ENCODE measurements at places on chromosomes 13 and 19. TPM values are rescaled to one million over a fixed set of nuclear protein-coding genes. Genes with fewer than 3 reads are reported as not detected.
A peak's percentile ranks its signal among the peaks of the same experiment; 100 is the strongest.

The SIGLEC12 gene
- not detected for total RNA-seq

The FCAR gene
- total RNA-seq: not detected

The TMEM272 gene
- not detected for total RNA-seq

The SHISA2 gene
- total RNA-seq: 1.8 TPM

The LGALS4 gene
- total RNA-seq: not detected

The ZNF577 gene
- 3.0 TPM for total RNA-seq

The ZNF546 gene
- 4.9 TPM for total RNA-seq

The VSTM2B gene
- not detected for total RNA-seq

The GNA15 gene
- 0.13 TPM for total RNA-seq

The GPC6 gene
- total RNA-seq: under 0.01 TPM

The PODNL1 gene
- 0.25 TPM for total RNA-seq

The MAST1 gene
- 1.1 TPM for total RNA-seq

The ZNF578 gene
- 0.64 TPM for total RNA-seq

The SIGLECL1 gene
- total RNA-seq: not detected

The CEACAM16 gene
- not detected for total RNA-seq

The FFAR2 gene
- not detected for total RNA-seq

The CEACAM19 gene
- total RNA-seq: 1.1 TPM

The IGSF23 gene
- total RNA-seq: 0.13 TPM

- no peak for DNase-seq
These were observed 140.0 kb downstream of the IRS2 start for GRCh38 chr13:109646423-109646822.

DNA sequence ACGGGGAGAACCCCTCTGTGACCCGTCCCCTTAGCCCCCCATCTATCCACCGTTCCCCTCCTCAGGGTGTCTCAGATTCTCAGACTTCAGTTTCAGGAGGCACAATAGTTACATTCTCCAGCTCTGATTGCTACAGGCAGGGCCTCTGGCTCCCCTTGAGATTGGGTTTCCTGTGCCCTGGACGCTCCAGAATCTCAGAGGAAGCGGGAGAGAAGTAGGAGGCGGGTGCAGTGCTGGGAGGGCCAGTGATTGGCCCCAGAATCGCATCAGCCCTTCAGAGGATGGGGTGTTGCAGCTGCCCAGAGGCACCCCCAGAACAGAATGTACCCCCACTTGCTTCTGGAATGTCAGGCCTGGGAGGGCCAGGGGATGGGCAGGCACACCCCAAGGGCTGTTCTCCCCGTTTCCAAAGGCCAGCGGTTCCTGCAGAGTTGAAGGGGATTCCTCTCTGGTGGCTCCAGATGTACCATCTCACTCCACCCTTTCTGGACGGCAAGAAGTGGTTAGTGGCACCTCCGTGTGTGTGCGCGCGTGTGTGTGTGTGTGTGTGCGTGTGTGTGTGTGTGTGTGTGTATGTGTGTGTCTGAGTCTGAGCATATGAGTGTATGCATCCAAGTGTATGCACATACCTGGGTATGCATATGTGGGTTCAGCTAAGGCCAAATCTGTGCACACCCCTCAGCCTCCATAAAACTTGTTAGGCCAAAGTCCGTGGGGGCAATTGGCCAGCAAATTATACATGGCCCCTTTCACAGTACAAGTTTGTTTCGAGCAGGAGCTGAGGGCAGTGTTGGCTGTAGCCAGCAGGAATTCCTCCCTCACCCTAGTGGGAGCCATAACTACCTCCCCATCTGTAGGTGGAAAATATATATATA is 35.5 kb downstream of the LYL1 start:
- no peak for DNase-seq

GRCh38 chr13:30742901-30743300 is 7.6 kb downstream of the ALOX5AP start:
- no peak for DNase-seq

- no peak for DNase-seq
These were observed 11.7 kb downstream of the KCTD12 start for GRCh38 chr13:76874479-76874878.

- no peak for DNase-seq
These were observed 11.2 kb downstream of the WDFY2 start for GRCh38 chr13:51595416-51595815.

- no peak for DNase-seq
These were observed 16.8 kb upstream of the IGSF23 start for GRCh38 chr19:44596428-44597130.

- DNase-seq: peak; percentile 89
These were observed 16.9 kb upstream of the BTBD2 start for GRCh38 chr19:2032296-2032941.

- peak; percentile 100 for DNase-seq
These were observed 533 bp upstream of the AP2A1 start for GRCh38 chr19:49766007-49766929.

- DNase-seq: no peak
These were observed 8.6 kb downstream of the EFNB2 start for GRCh38 chr13:106526738-106527444.

- no peak for DNase-seq
These were observed 20.0 kb upstream of the ZSCAN18 start for GRCh38 chr19:58117841-58118575.

GRCh38 chr19:35935911-35936737 is at the start of gene LRFN3:
LRFN3 (plus strand) TSS chr19:35936374; CDS start chr19:35939426, 3,052 bp downstream.
- peak; percentile 78 for DNase-seq

DNA sequence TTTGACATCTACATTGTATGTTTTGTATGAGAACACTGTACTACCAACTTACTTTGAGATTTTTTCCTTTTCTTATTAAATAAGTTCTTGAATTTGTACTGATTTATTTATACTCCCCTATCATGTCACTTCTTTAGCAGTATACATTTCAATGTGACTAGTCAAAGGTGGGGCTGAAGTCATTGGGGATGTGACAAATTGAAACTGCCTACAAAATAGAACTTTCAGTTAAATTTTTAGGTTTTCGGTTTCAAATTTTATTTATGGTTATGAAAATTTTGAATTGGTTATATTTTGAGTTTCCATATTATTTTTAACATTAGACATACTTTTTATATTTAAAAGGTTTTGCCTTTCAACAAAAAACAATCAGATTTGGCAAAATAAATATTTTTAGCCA is 221.6 kb downstream of the NBEA start:
- no peak for DNase-seq

GRCh38 chr13:75217949-75218348 is 264.0 kb downstream of the TBC1D4 start:
- no peak for DNase-seq

DNA sequence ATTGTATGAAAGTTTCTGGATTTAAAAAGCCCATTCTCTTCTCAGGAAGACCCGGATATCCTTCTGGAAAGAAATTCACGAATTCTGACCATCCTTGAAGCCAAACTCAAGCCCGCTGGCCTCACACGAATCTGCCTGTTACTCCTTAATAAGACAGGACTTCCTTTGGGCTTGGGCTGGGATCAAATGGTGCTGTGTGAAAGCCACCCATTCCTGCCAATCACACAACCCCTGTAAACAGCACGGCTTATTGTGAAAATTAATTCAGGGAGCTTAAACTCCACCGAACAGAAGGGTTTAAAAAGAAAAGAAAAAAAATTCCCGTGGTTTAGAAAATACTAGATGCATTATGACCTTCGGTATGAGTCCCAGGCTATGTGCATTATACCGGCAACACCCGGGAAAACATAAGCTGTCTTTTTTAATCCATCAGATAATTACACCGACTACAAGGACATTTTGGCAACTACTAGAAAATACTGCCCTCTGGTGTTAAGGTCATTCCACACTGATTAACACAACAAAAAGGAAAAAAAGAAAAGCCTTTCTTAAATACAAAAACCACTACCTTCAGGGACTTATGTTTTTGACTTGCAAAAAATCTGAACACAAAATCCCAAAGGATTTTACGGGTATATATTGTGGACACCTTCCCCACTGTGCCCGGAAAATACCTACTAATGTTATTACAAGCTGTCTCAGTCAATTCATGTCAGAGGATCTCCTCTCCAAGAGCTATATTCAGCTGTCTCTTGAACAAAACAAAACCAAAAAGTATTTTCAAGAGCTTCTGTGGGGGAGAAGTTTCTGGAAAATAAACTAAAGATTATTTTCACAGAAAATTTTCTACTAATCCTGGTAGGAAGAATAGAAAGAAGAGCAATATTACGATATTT is 76.0 kb upstream of the LSM14A start:
- DNase-seq: peak; percentile 39

DNA sequence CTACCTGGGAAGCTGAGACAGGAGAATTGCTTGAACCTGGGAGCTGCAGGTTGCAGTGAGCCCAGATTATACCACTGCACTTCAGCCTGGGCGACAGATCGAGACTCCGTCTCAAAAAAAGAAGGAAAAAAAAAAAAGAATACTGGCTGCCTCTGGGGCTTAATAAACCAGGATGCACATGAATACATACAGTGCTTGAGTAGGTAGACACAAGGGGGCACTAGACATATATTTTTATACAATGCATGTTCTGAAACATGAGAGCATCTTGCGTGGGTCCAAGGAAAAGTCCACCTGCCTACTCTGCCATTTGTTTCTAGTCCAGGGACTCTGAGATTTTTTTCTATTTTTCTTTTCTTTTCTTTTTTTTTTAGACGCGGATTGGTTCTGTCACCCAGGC is 31.2 kb downstream of the KEAP1 start:
- DNase-seq: peak; percentile 52

DNA sequence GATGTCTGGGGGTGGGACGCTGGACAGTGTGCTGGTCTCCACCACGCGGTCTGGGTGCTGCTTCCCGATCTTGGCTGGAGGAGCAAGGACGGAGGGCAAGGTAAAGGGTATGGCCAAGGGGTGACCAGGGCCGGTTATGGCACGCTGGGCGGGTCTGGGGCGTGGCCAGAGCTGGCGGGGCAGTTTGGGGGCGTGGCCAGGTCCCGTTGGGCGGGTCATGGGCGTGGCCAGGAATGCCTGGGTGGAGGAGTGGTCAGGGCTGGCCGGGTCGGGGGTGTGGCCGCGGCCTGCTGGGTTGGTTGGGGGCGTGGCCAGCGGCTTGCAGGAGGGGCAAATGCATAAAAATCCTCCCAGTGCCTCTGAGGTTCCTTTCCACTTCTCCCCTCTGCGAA is 19.2 kb downstream of the GPX4 start:
- peak; percentile 43 for DNase-seq

DNA sequence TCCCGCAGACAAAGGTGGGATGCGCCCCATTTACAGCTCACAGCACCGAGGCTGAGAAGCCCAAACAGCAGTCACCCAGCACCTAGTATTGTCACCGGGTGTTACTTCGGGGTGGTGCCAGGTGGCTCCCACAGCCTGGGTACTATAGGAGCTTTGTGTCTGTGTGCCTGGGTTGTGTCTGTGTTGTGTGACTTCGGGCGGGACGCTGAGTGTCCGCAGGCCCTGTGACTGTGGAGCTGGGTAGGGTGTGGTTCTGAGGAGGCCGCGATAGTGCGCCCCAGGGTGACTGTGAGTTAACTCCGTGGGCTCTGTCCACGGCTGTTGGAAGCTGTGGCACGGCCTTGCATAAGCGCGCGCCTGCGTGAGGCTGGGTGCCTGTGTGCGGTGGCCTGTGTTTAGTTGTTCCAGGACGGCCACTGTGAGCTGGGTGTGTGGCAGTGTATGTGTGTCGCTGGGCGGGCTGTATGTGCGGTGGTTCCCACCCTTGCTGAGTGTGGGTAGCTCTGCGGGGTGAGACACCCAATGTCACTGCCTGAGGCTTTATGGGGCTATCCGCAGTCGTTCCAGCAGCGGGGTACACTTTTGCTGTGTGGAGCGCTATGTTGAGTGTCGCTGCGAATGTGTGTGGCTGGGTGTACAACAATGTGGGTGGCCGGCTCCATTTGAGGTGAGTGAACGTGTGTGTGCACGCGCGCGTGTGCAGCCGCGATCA is 559 bp upstream of the SSBP4 start:
- no peak for DNase-seq

DNA sequence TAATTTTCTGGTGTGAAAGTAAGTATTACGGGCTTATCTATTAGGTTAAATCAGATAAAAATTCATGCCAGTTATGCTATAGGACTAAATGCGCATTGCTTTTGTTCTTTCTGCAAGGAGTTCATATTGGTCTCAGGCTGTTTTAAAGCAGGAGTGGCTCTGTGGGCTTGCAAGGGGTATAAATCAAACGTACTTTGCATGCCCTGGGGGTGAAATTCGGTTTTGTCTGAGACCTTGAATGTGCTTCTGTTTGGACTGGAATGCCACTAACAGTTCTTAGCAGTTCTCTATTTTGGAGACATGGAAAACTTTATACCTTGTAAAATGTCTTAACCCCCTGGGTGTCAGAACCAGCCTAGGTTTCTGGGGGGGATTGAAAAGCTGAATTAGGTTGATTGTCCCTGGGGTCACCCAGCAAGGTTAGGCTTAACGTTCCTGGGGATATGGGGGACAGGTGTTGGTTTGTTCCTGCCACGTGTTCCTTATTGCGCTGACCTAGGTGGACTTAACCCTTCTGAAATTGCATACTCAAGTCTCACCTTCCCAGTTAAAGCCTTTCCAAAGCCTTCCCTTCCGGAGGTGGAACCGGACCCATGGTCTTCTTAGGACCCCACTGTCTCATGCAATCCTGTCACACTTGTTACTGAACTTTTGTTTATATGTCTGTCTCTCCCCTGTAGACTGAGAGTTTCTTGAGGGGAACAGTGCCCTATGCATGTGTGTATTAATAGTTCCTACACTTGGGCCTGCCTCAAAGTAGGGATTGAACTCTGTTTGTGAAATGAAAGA is 182.2 kb downstream of the LMO7 start:
- no peak for DNase-seq

DNA sequence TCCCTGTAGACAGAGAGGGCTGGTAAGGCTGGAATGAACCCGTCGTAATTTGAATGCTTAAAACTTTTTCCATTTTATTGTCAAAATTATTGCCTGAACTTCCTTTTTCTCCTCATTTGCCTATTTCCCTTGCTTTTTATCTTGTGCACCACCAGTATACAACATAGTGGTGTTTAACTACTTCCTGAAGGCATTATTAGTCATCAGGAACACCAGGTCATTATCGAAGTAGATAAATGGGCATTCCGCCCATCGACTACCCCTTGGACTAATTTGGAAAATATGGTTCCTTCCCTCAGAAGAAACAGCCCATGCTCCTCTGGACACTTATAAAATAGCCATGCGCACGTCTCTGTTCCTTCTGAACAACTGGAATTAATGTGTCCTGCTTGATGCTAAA is 232.1 kb downstream of the TM9SF2 start:
- DNase-seq: no peak

DNA sequence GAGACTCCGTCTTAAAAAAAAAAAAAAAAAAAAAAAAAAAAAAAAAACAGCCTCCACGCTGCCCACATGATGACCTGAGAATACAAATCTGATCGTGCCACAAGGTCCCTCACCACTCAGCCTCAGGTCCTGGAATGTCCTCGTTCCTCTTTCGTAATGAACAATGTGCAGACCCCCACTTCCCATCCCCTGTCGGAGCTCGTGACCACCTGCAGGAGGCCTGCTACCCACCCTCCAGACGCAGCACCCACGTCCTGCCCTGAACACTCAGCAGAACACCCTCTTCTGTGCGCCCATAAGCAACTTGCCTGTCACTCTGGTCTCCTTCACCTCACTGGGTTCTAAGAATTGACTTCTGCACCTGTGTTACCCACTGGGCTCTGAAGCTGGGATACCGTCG is 166.4 kb downstream of the KATNAL1 start:
- DNase-seq: no peak

- DNase-seq: no peak
These were observed 9.3 kb upstream of the CALM3 start for GRCh38 chr19:46591870-46592269.

GRCh38 chr13:108342369-108343289 is 73.1 kb downstream of the TNFSF13B start:
- peak; percentile 23 for DNase-seq

- DNase-seq: no peak
These were observed 10.9 kb downstream of the MIR17HG start for GRCh38 chr13:91358387-91358782.

Data from dermis microvascular lymphatic vessel endothelial cell (primary cell).